ENCODE measurements at places on chromosomes 2 and 18.

DNA sequence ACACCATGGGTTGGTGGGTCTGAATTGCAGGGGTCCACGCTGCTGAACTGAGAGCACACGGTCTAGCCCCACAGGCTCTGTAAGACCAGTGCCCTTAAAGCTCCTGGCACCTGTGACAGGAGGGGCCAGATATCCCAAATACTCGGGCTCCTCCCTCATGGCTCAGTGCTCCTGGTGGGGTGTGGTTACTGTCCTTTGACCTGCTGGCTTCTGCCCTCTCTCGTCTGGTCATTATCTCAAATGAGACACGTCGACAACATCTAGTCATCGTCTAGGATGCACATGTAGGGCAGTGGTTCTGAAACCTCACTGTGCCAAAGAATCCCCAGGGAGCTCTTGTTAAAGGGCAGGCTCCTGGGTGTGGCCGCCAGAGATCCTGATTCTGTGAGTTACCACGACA lies 258.4 kb downstream of the LOXHD1 start:
- no peak for DNase-seq

GRCh38 chr2:170052151-170052550 lies 125.8 kb upstream of the MYO3B start:
- DNase-seq: peak; percentile 8

GRCh38 chr2:145597006-145597405 lies 1077.1 kb upstream of the ZEB2 start:
- no peak for DNase-seq

GRCh38 chr18:41324934-41325333 lies 630.1 kb upstream of the PIK3C3 start:
- DNase-seq: peak; percentile 46

DNA sequence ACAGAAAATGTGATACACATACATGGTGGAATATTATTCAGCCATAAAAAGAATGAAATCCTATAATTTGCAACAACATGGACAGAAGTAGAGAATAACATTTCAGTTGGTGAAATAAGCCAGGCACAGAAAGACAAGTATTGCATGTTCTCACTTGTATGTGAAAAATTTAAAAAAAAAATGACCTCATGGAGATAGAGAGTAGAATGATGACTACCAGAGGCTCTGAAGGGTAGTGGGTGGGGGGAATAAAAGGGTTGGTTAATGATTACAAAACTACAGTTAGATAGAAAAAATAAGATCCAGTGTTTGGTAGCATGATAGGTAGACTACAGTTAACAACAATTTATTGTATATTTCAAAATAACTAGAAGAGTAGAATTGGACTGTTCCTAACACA lies 24.5 kb downstream of the PRKD3 start:
- DNase-seq: no peak

- no peak for DNase-seq
These were observed 19.7 kb downstream of the RASGRP3 start for GRCh38 chr2:33496150-33496549.
